ENCODE measurements at places on chromosomes 11 and 22.
A peak's percentile ranks its signal among the peaks of the same experiment; 100 is the strongest.

GRCh38 chr22:20159076-20159475, 8.2 kb upstream of the CCDC188 start:
- DNase-seq = no peak

DNA sequence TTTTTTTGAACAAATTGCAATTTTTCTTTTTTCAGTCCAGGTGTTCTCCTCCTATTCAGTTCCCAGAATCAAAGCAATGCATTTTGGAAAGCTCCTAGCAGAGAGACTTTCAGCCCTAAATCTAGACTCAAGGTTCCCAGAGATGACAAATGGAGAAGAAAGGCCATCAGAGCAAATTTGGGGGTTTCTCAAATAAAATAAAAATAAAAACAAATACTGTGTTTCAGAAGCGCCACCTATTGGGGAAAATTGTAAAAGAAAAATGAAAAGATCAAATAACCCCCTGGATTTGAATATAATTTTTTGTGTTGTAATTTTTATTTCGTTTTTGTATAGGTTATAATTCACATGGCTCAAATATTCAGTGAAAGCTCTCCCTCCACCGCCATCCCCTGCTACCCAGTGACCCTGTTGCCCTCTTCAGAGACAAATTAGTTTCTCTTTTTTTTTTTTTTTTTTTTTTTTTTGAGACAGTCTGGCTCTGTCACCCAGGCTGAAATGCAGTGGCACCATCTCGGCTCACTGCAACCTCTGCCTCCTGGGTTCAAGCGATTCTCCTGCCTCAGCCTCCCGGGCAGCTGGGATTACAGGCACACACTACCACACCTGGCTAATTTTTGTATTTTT, 6.2 kb upstream of the UBE4A start:
- DNase-seq = peak; percentile 34

DNA sequence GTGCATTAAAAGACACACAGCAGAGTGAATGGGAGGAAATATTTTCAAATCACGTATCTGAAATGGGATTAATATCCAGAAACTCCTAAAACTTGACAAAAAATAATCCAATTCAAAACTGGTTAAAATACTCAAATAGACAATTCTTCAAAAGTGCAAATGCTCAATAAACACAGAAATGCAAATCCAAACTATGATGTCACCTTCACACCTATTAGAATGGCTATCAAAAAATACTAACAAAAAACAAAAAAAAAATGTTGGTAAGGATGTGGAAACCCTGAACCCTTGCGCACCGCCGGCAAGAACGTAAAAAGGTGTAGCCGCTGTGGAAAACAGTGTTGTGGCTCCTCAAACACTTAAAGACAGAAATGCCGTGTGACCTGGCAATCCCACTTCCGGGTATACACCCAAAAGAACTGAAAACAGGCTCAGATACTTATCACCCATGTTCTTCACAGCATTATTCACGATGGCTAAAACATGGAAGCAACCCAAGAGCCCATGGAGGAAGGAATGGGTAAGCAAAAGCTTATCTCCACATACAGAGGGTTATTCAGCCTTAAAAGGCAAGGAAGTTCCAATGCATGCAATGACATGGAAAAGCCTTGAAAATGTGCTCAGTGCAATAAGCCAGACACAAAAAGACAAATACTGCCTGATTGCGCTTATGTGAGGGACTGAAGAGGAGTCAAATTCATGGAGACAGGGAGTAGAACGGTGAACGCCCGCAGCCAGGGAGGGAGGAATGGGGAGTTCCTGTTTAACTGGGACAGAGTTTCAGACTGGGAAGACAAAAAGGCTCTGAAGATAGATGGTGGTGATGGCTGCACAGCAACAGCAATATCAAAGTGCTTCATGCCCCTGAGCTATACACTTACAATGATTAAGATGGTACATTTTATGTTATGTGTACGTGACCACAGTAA, 19.6 kb downstream of the BRD1 start:
- no peak for DNase-seq

- DNase-seq = no peak
These were observed 4.4 kb upstream of the PDGFB start for GRCh38 chr22:39249086-39249704.

DNA sequence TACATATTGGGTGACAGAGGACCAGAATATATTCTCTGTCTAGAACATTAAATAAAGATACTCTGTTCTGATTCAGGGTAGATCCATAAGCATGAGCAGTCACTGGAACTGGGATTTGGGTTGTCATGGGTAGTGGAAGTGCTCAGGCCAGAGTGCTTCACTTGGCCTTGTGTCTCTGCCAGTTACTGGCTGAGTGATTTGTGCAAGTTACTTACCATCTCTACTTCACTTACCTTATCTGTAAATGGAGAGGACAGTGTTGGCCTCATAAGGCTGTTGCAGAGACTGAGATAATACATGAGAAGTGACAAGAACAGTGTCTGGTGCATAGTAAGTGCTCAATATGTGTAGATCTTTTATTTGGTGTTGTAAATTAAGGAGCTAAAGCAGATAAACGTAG, 17.6 kb downstream of the ATXN10 start:
- no peak for DNase-seq

DNA sequence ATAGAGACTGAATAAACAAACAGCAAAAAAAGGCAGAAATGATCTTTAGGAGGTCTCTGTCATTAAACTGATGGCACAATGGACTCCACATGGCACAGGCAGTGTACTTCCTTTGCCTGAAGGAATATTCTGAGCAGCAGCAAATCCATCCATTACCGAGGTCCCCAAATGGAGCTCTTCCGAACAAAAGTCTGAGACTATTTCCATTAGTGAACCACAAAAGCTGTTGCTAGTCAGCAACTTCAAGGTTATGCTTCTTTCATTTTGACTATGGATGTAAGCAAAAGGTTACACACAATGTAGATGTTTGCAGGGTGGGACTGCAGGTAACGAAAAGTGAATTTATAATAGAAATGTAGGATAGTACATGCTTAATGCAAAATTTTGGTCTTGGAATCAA, 14.5 kb downstream of the NARS2 start:
- no peak for DNase-seq

DNA sequence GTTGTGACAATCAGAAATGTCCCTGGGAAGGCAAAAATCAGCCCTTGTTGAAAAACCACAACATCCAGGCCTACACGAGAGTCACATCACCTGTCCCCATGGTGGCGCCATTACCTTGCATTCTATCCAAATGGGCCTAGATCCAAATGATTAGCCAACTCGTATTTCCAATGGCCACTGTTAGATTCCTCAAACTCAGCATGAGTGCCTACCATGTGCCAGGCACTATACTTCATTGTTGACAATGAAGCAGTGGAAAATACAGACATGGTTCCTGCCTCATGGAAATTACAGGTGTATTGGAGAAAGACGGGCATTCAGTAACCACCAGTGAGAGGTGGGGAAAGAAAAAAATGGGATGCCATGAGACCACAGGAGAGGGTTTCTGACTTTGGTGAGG, 29.8 kb upstream of the CREB3L1 start:
- DNase-seq = peak; percentile 44

DNA sequence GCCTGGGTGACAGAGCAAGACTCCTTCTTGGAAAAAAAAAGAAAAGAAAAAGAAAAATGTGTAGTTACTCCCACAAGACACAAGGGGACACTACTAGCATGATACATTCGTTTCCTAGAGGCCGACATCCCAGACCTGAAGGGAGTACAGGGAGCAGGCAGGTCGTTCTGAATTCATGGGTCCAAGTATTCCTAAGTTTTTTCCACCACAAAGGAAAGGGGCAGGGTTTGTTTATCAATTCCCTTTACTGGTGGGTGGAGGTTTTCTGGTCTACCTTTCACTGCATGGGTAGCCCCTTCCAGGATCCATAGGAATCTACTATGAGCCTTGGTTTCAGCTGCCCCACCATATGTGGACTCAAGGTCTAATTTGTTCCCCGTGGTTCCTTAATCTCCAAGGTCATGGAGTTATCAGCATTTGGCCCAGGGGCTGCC, 11.8 kb downstream of the TIGD3 start:
- peak; percentile 84 for DNase-seq

- peak; percentile 22 for DNase-seq
These were observed 108.8 kb downstream of the TTC28 start for GRCh38 chr22:28570696-28571373.

DNA sequence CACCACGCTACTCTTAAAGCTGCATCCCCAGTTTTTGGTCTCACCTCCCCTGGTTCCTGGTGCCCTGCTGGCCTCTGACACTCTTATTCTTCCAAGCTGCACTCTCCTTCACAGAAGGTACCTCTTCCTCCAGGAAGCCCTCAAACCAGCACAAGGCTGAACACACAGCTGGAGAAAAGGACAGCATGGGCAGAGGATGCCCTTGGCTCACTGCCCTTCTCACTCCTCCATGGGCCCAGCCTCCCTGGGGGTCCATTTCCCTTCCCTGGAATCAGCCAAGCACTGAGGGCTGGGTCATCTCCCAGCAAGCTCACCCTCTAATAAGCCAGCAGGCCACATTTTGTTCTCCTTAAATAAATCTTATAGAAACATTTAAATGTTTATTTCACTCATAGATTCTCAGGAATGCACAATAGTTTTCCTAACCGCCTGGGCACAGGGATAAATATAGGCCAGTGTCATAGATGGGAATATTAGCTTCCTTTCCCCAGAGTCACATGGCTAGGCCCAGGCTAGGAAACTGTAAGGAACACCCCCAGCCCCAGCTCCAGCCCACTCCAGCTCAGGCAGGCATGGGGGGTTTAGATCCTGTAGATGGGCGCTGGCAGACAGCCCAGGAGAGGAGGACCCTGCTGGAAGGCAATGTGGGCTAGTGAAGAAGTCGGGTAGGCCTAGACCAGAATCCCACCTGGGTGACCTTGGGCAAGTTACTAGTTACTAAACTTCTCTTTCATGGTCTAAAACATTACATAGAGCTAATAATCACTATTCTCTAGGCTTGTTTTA, 51.5 kb downstream of the IRAG1 start:
- peak; percentile 40 for DNase-seq

- no peak for DNase-seq
These were observed 360.5 kb downstream of the BUD13 start for GRCh38 chr11:116412118-116412889.

All from fibroblast of skin of scalp (primary cell).